ENCODE measurements at places on chromosomes 4 and X. TPM values are rescaled to one million over a fixed set of nuclear protein-coding genes. Genes with fewer than 3 reads are reported as not detected.
A peak's percentile ranks its signal among the peaks of the same experiment; 100 is the strongest.

DNA sequence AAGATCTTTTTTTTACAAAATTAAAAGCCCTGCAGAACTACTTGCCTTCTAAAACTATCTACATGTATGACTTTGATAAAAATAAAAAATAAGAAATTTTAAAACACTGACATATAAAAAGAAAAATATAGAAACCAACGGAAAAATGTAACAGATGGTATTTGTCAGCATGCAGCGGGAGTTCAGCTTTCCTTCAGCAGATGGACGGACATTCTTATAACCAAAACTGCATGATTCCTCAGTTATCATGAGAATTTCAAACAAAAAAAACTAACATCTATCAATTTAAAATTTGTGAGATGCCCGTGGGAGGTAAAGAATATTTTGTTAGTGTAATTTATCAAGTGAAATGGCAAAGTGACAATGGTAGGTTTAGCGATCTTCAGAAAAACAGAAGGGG lies 23.2 kb downstream of the RWDD4 start:
- no peak for DNase-seq

GRCh38 chr4:36010397-36010929 lies 233.9 kb downstream of the ARAP2 start:
- DNase-seq, result no peak

DNA sequence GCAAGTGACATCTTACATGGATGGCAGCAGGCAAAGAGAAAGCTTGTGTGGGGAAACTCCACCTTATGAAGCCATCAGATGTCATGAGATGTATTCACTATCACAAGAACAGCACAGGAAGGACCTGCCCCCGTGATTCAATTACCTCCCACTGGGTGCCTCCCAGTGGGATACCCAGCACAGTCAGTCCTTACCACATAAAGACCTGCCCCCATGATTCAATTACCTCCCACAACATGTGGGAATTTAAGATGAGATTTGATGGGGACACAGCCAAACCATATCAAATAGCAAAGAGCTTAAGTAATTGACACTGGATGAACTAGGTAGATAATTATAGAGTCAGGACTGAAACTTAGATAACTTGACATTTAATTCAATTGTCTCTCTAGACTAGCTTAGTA lies 85.6 kb downstream of the SLIT2 start:
- DNase-seq, result no peak

GRCh38 chr4:37687194-37687562 lies 1.0 kb upstream of the RELL1 start:
- no peak for DNase-seq

DNA sequence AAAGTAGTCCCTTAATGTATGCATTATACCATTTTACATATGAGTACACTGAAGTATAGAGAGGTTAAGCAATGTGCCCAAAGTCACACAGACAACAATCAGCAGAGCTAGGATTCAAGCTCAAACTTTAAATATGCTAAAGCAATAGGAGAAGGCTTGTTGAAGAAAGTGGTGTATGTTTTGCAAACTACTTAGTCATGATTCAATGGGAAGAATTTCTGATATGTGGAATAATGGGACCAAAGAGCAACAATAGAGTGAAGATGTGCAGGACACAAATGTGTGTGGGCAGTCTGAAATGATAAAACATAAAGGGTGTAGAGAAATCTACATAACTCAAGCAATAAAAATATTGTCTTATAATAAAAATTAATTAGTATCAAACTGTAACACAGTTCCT lies 109.0 kb upstream of the ARSJ start:
- no peak for DNase-seq

GRCh38 chr4:146072376-146072775 lies 103.1 kb upstream of the LSM6 start:
- peak; percentile 20 for DNase-seq

DNA sequence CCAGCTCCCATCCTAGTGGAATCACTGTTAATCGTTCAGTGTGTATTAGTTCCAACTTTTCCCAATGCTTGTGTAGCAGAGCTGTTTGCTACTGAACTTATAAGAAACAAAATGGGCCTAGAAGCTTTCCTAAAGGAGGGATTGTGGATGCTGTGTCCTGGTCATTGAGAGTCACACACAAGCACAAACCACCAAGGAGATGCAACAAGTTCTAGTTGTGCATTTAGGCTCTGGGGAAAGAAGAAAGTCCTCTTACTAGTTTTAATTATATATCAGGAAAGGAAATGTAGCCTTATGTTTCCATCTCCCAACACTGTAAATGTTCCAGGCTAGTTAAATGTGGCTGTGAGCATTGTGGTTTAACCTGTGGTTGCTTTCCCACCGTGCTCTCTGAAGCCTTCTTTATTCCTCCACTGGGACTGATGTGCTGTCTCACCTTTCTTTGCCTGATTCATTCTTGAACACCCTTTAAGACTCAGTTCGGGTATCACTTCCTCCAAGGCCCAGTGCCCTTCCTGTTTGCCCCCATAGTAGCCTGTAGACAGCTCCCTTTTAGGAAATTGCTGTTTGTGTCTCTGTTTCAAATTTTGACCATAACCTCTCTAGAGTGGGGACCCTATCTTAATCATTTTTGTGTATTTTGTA lies 34.3 kb downstream of the ATP10D start:
- DNase-seq, result peak; percentile 73

GRCh38 chrX:254630-255215 lies 26.5 kb upstream of the PLCXD1 start:
- DNase-seq, result no peak

DNA sequence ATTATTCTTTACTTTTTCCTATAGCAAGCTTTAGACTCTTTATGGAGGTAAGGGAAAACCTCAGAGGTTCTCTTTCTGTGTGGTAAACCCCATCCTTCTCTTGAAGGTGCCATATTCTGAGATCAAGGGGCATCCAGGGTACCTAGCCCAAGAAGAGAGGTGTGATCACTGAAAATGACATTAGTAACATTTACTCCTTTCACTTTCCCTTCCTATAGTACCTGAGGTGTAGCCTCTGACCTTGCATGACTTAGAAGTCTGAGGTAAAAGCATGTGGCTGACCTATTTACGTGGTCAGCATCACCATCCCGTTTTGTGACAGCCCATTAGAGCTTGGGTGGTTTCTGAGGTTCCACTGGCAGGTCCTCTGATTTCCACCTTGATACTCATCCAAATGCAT lies 25.7 kb downstream of the SGMS2 start:
- no peak for DNase-seq

DNA sequence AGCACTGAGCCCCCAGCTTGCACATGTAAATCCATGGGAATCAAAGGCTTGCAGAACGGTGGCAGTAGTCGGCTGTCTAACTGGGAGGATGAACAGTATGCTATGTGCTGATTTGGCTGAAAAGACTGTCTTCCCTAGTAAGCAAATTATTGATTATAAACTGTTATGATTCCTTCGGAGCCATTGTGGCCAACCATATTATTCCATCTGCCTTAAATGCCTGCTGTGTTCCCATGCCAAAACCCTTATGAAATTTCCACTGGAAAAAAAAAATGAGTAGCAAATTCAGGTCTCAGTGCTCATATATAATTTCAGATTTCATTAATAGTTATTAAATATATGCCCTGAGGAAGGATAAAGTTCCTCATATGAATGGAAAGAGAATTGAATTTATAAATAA lies 132.7 kb upstream of the MID1 start:
- no peak for DNase-seq

- no peak for DNase-seq
Observed at GRCh38 chrX:153909024-153909979, 4.8 kb downstream of the AVPR2 start.

The MMRN1 gene
- under 0.01 TPM for total RNA-seq

The GASK1B gene
- 13.5 TPM for total RNA-seq

The GRSF1 gene
- 55.7 TPM for total RNA-seq

Data from mammary epithelial cell (primary cell).